ENCODE measurements at places on chromosomes 7 and 10.

GRCh38 chr7:7764520-7765396 lies 46.4 kb upstream of the RPA3 start:
- no peak for DNase-seq

GRCh38 chr7:103810112-103810744 lies 179.2 kb downstream of the RELN start:
- no peak for DNase-seq

GRCh38 chr7:104286839-104287238 lies 41.6 kb upstream of the LHFPL3 start:
- no peak for DNase-seq

DNA sequence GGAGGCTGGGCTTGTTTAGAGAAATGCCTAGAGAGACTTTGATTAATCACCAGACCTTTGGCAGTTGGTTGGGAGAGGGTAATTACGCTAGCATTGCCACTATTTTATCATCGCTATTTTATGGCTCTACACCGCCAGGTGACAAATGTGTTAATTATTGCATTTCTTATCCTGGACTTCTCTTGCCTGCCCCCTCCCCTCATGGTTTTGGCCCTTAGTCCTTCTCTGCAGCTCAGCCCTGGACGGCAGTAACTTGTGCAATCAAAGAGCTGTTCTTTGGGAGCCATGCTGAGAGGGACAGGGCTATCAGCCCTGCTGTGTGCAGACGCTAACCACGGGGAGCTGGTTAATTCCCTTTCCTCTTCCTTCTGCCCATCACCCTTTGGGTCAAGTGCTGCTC lies 585.0 kb downstream of the AUTS2 start:
- no peak for DNase-seq

DNA sequence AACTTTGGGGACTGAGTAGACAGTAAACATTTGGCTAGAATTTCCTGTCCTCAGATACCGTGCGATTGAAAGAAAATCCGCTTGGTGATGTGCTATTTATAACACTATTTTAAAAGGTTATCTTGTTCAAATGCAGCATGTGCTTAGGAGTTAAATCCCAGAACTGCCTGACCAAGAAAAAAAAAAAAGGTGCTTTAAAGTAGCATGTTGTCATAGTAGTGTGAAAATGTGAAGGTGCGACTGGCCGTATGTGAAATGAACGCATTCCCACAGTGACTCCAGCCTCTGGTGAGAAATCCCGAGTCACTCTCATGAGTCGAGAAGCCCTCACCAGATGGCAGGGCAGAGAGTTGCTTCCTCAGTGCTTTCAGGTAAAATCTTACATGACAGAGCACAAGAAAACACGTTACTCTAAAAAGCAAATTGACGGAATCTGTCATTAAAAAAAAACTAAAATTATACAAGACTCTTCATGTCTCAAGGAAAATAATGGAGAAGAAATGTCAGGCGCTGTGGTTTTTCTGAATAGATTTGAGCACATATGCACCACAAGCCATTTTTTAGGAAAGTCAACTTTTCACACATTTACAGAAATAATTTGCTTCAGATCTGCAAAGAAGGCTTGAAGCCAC lies 18.4 kb upstream of the KLF6 start:
- no peak for DNase-seq

- no peak for DNase-seq
Measured at GRCh38 chr10:78398382-78398781, 364.7 kb downstream of the RPS24 start.

DNA sequence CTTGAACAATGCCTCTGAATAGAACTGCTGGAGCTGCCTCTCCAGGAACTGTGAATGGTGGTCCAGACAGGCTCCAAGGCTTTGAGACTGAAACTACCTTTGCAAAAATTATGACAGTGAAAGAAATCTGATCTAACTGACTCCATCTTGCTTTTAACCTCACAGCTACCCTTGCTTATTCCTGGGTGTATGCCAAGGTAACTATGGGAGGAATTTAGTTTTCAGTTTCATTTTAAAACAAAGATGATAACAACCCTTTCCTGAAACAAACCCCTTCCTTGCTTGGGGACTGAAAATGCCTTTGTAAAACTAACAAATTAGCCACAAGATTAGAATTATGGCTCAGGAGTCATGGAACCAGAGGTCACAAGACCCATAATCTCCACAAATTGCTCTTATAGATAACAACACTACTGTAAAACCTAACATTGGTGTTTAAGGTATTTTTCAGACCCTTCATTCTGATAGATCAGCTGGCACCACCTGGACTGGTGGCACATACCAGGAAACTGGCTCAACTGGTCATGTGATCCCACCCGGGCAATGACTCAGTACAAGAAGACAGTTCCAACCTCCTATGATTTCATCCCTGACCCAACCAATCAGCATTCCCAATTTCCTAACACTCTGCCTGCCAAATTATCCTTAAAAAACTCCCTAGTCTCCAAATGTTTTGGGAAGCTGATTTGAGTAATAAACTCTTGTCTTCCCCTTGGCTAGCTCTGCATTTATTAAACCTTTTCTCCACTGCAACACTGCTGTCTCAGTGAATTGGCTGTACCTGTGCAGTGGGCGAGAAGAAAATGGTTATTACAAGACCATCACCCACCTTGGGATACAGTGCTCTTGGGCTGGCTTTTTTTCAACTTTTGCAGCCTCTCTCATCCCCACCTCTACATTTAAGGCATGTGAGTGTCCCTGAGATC lies 608.1 kb downstream of the TYW1 start:
- DNase-seq = no peak

DNA sequence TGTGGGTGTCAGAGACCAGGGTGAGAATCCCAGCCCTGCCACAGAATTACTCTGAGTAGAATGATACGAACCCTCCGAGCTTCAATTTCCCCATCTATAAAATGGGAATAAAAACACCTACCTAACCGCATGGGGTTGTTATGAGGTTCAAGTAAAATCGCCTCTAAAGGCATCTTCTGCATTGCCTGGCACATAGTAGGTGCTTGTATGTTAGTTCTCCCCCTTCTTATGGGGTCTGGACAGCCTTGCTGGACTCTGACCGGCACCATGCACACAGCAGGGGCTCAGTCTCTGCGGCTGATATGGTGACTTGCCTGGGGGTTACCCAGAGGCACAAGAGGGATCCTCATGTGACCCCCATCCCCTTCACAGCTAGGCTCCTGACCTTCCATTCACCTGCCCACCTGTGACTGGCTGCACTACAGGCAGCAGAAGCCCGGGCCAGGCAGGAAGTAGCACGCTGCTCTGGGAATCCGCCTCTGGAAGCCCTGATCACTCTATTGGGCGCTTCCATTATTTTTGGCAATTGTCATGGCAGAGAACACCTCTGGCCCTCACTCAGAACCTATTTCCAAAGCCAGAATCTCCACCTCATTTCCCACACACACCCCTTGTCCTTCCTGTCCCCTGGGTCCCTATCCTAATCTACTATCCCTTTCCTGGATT lies 6.0 kb downstream of the SH3PXD2A start:
- no peak for DNase-seq

GRCh38 chr10:71776481-71776925 lies 3.2 kb upstream of the VSIR start:
- DNase-seq = no peak

DNA sequence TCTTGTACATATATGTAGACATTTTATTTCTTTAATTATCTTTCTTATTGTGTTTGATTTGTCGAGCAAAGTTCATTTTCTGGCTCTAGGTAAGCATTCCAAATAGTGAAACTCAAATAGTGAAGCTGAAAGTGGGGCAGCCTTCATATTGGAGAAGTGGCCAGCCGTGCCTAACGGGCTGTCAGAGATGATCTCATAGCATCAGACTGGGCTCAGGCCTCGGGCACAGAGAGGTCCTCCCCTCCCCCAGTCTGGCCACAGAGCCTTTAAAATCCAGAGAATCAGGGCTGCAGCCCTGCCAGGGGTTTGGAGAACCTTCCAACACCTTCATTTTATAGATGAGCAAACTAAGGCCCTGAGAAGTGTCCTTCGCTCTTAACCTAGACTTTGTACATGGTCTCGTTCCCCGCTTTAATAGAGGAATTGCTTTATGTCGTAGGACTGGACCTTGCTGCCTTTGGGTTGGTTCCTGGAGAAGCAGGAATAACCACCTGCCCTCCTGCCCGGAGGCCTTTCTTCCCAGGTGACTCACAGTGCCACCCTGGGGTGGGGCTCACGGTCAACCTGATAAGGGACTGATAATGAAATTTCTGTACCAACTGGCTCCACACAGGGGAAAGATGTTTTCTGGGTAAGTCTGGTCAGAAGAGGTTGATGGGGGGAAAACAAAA lies 7.3 kb downstream of the TSPAN15 start:
- DNase-seq = no peak

DNA sequence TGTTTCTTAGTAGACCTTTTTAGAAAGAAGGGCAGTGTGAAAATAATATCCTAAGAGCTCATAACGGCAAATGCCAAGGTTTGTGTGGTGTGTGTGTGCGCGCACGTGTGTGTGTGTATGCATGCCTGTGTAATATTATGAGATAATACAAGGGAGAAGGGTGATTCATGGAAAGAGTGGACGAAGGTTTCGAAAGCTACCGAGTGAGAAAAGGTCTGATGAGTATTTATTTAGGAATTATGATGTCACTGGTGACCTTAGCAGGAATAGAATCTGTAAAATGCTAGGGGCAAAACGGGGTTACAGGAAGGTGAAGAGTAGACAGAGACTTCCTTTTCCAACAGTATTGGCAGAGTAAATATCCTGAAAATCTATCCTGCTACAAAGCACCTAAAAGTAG lies 107.3 kb downstream of the AHR start:
- no peak for DNase-seq

DNA sequence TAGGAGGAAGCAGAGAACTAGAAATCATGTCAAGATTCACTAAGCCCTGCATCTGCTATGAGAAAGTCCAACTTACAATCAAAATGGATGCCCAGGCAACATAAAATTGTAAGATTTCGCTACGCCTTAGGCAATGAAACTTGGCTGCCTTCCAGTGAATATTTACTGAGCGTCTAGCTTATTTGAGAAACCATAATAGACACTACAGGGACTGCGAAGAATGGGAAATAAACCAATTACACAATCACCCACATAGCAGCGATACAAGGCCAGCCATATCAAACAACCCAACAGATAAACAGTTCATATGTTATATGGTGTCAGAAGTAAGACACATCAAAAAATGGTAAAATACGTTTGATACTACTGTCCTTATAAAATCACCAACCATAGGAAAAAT lies 545.0 kb upstream of the C7orf33 start:
- DNase-seq = no peak

DNA sequence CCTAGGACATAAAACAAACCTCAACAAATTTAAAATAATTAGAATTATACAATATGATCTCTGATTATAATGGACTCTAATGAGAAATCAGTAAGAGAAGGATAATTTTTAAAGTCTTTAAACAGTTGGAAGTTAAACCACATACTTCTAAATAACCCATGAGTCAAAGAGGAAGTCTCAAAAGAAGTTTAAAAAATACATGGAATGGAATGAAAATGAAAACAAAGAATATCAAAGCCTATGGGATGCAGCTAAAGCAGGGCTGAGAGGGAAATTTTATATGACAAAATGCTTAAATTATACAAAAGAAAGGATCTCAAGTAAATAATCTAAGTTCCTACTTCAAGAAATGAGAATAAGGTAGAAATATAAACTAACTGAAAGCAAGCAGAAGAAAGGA lies 460.5 kb downstream of the RPS24 start:
- no peak for DNase-seq

DNA sequence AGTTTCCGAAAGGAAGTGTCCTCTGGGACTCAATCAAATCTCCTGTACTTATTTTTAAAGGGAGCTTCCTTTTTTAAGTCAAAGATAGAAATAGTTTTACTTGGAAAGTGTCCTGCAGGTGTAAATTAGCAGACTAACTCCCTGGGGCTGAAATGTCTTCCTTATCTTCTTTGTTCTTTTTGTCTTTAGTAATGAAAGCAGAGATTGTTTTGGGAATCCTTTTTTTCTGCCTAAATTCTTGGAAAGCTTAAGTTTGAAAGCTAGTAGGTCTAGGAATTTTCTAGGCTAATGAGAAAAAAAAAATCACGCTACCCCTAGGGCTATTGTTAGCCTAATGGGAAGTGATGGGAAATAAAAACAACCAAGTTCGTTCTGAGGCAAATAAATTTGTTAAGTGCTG lies 139.1 kb upstream of the CSTF2T start:
- no peak for DNase-seq

DNA sequence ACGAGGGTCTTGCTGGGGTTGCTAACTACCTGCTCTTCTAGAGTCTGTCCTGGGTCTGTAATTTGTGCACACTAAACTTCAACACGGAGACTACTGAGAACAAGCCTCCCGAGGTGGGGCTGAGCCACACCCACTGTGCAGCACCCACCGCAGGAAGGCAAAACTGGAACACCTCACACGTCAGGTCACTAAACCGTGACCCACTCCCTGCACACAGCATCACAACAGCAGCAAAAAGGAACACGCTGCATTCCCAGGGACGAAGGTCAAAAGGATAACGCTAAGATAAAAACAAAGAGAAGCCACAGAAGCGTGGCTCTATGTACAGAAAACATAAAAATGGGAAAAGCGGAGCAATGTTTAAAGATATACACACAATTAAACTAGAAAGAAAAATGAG lies 170.1 kb downstream of the MAD1L1 start:
- no peak for DNase-seq

DNA sequence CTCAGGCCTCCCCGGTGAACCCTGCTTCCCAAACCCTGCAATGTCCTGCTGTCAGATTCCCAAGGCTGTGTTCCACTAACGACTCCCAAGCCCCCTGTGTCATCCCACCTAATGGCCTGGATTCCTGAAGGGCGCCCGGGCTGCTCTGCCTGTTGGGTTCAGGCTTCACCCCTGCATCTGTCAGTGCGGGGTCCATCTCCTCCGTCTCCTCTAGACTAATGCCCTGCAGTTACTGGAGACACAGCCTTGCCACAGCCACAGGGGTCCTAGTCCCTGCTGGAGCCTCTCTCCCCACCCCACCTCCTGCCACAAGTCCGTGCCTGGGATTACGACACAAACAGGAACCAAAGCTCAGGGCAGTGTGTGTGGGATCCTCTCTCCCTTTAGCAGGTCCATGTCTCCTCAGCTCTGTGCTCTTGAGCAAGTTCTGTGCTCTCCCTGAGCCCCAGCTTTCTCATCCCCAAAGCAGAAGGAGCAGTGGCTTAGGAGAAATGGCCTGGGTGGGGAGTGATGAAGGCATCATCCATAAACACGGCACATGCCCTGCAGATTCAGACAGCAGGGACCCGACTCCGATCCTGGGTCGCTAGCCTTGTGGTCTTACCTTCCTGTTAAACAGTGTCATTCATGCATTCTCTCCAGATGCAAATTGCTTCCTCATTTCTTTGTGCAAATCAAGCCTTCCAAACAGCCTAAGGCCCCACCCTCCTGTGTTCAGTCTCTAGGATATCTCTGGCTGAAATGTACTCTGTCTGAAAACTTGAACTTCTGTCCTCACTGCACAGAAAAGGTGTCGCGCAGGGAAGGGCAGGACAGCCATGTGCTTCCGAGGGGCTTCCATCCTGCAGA lies 8.2 kb upstream of the RBP3 start:
- no peak for DNase-seq

DNA sequence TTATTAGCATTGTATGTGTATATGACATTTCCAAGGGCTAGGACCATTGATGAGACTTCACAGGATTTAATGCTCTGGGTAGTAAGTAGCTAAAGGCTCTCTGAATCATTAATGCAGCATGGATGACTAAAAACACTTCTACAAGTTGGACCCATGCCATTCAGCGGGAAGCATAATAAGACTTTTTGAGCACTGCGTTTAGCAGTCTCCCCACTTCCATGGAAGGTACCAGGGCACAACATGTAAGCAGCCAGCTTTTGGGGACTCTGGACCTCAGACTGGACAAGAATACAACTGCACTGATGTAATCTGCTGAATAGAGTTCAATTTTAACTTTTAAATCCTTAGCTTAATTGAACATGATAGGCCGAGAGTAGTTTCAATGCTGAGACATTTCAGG lies 191.7 kb upstream of the IMMP2L start:
- DNase-seq = no peak

Measured in GOT3 (cell line).